ENCODE measurements at places on chromosomes 5 and 9. TPM values are rescaled to one million over a fixed set of nuclear protein-coding genes. Genes with fewer than 3 reads are reported as not detected.
A peak's percentile ranks its signal among the peaks of the same experiment; 100 is the strongest.

DNA sequence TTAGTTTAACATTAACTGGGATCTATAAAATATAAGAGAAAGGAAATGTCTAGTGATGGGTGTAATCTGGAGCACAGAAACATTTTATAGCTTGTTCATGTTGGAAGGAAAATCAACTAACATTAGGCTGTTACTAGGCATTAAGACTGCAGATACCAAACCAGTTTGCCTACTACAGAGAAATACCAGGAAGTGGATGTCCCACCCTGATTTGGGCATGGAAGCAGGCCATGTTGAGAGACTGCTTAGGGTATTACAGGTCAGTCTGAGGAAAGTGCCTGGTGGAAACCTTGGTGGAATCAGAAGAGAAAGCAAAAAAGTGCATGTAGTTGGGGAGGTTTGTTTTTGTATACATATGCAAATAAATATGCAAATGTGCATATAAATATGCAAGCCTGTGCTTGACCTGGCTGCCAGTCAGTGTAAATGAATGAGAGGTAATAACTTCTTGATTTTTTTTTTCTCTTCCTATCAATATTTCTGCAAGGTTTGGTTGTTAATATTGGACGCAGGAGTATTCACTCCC is 9.6 kb upstream of the CCDC112 start:
- no peak for DNase-seq

GRCh38 chr5:32329395-32329834 is 16.7 kb upstream of the MTMR12 start:
- DNase-seq: peak; percentile 59

- DNase-seq: no peak
Measured at GRCh38 chr9:105191508-105192121, 52.8 kb upstream of the SLC44A1 start.

- no peak for DNase-seq
Measured at GRCh38 chr5:863244-863805, 12.5 kb upstream of the ZDHHC11 start.

- no peak for DNase-seq
Measured at GRCh38 chr9:87433853-87434252, 63.8 kb upstream of the DAPK1 start.

GRCh38 chr5:10421896-10422691 is 19.6 kb upstream of the ROPN1L start:
- no peak for DNase-seq

GRCh38 chr9:27165068-27165467 is 56.0 kb downstream of the TEK start:
- DNase-seq: no peak

- DNase-seq: no peak
Measured at GRCh38 chr5:82619097-82619496, 340.9 kb upstream of the RPS23 start.

DNA sequence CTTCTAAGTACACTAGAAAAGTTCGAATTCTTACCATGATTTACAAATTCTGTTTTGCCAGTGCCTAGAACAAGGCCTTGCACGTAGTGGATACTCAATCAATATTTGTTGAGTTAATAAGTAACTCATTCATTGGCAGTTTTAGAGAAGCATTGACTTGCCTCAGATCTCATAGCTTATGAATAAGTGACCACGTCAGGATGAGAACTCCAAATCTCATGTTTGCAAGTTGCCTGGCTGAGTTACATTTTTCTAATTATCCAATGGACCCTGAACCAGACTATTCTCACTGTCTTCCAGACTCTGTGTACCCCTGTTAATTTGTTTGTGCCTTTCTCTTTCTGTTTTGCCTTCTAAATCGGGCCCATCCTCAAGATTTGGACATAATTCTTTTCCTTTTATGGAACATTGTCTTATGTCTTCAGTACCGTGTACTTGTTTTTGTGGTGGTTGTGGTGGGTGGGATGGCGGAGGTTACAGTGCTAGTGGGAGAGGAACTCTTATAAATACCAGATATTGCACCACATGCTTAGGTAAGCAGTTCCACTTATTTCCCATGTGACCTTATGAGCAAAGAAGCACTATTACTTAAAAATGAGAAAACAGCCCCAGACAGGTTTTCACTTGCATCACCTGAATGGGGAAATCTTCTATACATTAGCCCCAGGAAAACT is 96.3 kb downstream of the UNC13B start:
- DNase-seq: no peak

- no peak for DNase-seq
Measured at GRCh38 chr5:14757850-14758249, 93.3 kb downstream of the OTULIN start.

DNA sequence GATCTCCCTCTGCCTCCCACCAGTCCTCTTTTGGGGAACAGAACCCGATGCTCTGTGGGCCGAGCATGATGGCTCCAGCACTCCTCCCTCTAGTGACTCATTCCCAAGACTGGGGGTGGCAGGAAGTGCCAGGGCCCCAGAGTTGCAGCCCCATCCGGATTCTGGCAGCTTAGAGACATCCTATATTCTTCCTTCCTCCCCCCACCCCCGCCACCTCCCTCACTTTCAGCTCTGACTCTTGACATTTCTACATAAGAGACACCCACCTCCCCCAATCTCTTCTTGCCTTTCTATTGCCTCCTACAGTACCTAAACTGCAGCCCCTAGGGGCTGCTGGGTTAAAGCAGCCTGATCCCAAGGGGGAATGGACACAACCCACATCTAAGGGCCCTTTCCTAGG is 47.1 kb upstream of the MATR3 start:
- DNase-seq: no peak

DNA sequence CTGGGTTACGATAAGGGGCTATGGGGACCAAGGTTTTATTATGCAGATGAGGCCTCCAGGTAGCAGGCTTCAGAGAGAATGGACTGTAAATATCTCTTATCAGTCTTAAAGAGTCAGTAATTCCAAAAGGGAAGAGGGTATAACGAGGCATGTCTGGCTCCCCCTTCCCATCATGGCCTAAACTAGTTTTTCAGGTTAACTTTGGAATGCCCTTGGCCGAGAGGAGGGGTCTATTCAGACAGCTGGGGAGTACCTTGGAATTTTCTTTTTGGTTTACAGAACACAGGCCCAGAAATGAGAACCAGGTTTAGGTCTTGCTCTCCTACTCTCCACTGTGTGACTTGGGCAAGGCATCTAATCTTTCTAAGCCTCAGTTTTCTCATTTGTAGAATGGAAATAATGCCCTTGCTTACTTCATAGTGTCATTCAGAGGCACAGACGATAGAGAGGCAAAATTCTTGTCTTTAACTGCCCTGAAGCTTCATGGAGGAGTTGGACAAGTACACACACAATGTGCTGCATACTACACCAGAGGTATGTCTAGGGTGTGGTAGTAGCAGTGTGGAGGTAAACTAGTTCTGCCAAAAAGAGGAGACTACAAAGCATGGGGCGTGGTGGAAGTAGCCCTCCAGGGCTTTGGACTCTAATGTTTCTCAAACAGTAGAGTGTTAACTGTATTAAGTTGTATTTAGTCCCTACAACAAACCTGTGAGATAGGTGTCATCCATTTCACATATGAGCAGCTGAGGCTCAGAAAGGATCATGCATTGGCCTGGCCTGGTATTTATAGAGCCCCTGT is 45.5 kb downstream of the IRF1 start:
- DNase-seq: no peak

DNA sequence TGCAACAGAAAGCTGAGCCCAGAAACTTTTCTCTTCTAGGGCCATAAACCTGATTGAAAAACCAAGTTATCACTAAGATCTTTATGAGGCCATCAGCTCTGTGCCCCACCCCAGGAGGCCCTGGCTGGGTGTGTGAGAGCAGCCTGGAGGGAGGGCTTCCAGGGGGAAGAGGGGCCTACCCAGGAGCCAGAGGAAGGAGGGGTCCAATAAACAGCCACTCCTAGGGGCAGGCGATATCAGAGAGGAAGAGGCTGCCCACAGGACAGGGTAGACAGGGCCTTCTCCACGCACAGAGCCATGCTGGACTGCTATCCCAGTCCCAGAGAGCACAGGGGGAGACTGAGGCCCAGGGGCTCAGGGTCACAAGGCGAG is 4.5 kb upstream of the CDX1 start:
- no peak for DNase-seq

DNA sequence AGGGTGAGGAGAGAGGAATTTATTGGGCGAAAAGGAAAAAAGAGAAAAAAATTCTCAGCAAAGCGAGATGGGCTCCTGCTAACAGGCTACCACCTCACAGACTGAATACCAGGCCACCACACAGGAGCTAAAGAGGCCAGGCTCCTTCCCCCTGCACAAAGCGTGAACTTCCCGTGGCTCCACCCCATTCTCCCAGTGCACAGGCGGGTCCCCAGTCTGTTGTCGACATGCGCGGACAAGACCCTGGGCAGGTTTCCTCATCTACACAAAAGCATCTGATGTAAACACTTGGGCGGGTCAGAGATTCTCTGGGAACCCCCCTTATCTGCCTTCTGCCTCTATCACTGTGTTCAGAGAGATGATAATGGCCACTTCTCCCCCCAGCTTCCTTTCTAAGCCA is 34.2 kb downstream of the IL31RA start:
- no peak for DNase-seq

DNA sequence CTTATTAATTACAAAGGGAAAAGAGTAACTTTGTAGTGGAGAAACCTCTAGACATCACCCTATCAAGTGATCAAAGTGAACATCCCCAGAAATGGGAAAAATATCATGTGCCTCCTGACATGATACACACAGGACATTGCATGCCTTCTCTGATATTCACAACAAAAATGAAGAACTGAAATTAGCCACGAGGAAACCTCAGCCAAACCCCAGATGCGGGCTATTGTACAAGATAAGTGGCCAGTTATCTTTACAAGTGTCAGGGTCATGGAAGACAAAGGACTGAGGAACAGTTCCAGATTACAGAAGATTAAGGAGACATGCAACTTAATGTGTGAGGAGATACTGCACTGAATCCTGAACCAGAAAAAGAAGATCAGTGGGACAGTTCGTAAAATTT is 23.8 kb upstream of the NPM1 start:
- no peak for DNase-seq

- DNase-seq: no peak
Measured at GRCh38 chr9:98927724-98928123, 16.0 kb upstream of the COL15A1 start.

GRCh38 chr5:55051357-55051756 is 27.3 kb downstream of the GZMK start:
- DNase-seq: no peak

GRCh38 chr9:9625248-9625647 is 987.6 kb downstream of the PTPRD start:
- DNase-seq: no peak

GRCh38 chr5:143886096-143886495 is 74.1 kb downstream of the HMHB1 start:
- DNase-seq: no peak

- DNase-seq: no peak
Measured at GRCh38 chr9:108444400-108445358, 411.1 kb downstream of the ACTL7B start.

GRCh38 chr9:114770991-114771390 is 34.8 kb downstream of the TNFSF15 start:
- no peak for DNase-seq

DNA sequence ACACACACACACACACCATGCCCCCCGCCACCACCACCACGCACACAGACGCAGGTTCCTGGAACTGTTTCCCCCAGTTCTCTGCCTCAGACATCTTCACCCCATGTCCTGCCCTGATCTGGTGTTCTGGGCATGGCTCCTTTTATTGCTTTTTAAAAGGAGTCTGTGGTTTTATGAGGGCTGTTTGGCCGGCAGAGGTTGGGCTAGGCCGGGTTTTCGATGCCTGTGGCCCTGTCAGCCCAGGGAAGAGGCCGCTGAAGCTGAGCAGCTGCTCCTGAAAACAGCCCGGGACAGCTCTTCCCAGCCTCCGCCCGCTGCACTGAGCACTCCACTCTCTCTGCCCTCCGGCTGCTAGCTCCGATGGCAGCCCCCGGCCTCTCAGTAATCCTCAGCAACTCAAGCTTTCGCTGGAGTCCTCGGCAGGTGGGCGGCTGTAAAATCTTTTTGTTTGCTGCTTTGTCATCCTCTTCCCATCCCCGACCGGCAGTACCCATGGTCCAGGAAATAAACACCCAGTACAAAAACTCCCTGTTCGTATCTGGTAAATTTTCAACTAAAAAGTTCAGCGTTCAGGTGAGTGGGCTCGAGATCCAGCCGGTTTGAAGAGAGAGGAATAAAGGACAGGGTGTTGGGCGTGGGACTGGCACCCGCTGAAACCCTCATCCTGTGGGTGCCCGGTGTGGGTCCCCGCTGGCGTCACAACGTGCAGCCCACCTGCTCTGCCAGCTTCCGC is 103.0 kb upstream of the ERCC6L2 start:
- no peak for DNase-seq

DNA sequence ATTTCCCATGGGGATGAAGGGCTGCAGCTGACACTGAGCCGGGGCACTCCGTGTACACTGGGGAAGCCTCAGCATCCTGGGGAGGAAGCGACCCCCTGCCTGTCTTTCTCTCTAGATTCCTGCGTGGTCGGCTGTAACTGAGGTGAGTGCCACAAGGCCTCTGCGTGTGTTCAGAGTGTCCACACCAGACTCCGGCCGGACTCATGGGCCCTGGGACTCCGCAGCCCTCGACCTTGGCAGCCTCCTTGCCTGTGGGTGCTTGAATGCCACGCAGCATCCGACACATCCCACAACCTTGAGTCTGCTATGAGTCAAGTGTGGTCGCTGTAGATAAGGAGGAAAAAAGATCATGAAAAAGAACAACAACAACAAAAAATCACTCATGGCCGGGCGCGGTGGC is 23.4 kb downstream of the PAEP start:
- DNase-seq: no peak

- no peak for DNase-seq
Measured at GRCh38 chr9:128103589-128103962, 24.0 kb downstream of the PTGES2 start.

DNA sequence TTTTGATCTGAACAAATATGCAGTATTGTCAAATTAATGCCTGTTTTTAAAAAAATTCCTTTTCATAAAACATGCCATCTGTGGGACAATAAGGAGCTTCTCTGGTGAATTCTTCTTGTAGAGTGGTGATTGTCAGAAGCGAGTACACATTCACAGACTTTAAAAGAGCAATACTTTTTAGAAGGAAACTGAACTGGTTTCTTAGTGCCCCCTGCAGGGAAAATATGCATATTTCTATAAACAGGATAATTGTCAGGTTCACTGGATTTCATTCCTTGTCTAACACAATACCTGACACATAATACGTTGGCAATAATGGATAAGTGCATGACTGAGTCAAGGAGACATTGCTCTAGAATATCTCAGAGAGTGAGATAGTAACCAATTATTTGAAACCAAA is 133.7 kb downstream of the KIF4B start:
- no peak for DNase-seq

DNA sequence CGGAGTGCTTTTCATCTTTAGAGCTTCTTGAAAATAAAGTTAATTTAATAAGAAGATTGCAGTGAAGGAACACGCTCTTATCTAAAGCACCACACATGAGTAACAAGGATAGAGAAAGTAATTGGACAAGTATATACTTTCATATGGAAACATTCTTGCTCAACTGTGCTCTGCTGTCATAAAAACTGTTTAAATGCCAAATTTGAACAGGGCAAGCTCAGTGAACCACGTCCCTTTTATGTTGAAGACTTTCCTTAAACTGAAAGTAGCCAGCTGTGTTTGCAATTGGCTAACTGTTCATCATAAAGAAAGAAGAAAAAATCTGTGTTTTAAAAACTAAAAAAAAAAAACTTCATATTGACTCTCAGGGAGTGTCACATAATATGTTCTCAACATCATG is 1610.7 kb upstream of the C9orf72 start:
- no peak for DNase-seq

ARSI gene
- 0.87 TPM for total RNA-seq

MGAT1 gene
- total RNA-seq: 73.1 TPM

SLC46A2 gene
- not detected for total RNA-seq

SPINK4 gene
- total RNA-seq: 1.4 TPM

F2RL1 gene
- total RNA-seq: 9.2 TPM

AK8 gene
- 0.72 TPM for total RNA-seq

TMEM174 gene
- total RNA-seq: not detected

CCL27 gene
- not detected for total RNA-seq

Data from pancreas (tissue), 10 donors.